ENCODE measurements at places on chromosomes 6 and 20. TPM values are rescaled to one million over a fixed set of nuclear protein-coding genes. Genes with fewer than 3 reads are reported as not detected.

The LCA5 gene
- total RNA-seq = 1.4 TPM

The KIFC1 gene
- not detected for total RNA-seq

The JPH2 gene
- total RNA-seq = 47.6 TPM

The WFDC12 gene
- not detected for total RNA-seq

The FKBP1C gene
- total RNA-seq = not detected
